MG63 (cell line): ENCODE measurements at places on chromosomes 5 and 9.
A peak's percentile ranks its signal among the peaks of the same experiment; 100 is the strongest.

- DNase-seq: no peak
Observed at GRCh38 chr9:125428060-125428901, 166.7 kb downstream of the GAPVD1 start.

DNA sequence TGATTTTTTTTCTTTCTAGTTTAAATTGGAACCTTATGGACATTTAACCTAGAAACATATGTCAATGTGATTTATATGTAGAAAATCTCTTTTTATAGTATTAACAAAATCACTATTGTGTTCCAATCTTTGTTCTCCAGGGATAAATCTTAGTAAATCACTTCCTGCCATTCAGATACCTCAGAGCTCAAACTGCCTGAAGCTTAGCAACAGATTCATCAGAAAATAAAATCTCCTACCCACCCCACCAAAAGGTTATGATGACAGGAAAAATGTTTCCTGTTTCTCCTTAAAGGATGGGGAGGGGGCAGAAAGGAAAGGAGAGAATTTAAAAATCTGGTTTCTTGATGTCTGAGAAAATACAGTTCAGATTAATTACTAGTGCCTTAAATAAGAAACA is 105.0 kb upstream of the TUT7 start:
- DNase-seq: no peak

GRCh38 chr5:10423022-10423421 is 18.7 kb upstream of the ROPN1L start:
- no peak for DNase-seq

DNA sequence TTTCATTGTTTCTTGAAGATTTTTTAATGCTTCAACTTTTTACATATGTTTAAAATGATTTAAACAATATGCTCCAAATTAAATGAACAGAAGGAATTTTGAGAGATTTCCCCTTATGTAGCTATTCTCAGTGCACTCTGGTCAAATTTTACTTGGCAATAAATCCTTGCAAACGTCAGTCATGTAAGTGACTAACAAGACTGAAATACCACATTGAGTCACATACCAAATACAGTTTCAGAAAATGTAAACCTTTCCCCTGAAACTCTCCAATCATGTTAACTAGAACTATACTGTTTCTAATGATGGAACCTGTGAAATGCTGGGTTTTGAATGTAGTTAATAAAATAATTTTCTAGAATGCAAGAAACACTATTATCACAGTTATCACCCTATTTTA is 29.6 kb downstream of the SAR1B start:
- DNase-seq: no peak

- DNase-seq: peak; percentile 44
Observed at GRCh38 chr9:93003552-93004407, 54.7 kb upstream of the SUSD3 start.

DNA sequence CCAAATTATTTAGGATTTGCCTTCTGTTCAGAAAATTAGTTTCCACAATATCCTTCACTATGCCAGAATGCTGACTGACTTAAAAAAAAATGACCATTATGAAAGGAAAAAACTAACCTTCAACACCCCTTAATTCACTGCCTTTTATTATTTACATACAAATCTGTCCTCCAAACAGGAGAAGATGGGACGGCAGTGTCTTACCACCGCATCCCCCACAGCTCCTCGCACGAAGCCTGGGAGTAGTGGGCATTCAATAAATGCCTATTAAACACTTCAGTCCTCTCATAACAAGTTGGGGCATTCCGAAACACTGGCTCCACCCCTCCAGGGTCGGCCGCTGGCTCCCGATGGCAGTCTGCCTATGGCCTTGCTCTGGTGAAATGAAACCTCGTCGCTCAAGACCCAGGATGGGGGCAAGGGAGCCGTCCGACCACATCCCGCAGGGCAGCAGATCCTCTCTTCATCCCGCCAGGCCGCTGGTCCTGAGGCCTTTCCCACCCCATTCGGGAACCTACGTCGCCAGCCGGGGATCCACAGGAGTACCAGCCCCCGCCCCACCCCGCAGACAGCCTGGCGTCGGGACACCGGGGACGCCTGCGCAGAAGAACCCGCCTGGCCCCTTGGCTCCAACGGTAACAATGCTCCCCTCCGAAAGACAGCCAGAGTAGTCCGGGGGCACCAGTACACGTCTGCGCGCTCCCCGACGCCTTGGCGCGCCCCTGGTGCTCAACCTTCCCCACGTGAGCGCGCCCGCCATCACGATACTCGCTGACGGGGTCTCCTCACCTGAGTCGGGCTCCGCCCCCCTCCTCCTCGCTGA is 613 bp downstream of the ZBTB5 start:
- peak; percentile 70 for DNase-seq

DNA sequence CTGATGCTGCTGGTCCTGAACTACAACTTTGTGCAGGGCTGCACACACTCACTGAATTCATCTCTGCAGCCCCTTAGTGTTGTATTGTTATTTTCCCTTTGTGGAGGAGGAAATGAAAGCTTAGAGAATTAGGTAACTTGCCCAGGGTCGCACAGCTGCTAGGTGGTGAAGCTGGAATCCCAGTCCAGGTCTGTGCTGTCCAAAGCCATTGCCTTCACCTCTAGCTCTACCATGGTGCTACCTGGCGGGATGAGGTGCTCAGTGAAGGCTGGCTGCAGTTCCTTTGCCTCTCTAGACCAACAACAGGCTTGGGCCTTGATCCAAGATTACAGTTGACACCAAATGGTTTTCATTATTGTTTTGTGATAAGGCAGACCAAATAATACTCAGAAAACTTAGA is 177.8 kb upstream of the PITX1 start:
- DNase-seq: no peak
